Mesothelial cell of epicardium (in vitro differentiated cells): ENCODE measurements at places on chromosomes 7 and 10.

DNA sequence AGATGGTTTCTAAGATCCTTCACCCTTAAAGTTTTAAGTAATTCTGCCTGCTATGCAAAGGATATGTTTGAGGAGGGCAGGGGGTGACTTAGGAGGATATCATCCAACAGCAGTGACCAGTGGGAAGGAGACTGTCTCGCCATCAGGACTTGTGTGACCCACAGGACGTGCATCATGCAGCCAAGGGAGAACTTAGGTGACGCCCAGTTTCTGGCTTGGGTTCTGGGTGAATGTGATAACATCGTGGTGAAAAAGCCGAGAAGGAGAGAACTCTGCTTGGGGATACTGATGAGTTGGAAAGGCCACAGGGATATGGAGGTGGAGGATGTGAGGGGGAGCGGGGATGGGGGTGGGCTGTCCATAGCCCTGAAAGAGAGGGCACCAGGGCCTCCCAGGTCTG is 3.8 kb downstream of the WIPI2 start:
- no peak for DNase-seq

GRCh38 chr10:46198516-46198915 is 88.3 kb upstream of the ANTXRL start:
- no peak for DNase-seq

DNA sequence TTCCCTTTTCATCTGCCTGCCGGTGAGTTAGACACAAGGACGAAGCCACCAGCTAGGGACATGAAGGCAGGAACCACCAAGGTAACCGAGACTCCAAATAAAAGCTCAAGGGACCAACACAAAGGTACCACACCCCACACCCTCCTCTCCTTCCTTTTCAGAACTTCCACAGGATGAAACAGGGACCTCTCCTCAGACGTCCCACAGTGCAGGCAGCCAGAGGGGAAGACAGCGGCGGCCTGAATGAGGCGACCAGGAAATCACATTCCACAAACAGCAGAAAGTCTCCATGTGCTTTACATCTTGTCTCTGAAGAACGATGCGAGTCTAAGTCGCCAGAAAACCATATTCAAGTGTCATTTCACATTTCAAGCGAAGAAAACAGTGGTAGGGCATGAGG is 97.8 kb downstream of the DIP2C start:
- no peak for DNase-seq

- no peak for DNase-seq
Measured at GRCh38 chr7:47819607-47819920, 128.7 kb downstream of the PKD1L1 start.

DNA sequence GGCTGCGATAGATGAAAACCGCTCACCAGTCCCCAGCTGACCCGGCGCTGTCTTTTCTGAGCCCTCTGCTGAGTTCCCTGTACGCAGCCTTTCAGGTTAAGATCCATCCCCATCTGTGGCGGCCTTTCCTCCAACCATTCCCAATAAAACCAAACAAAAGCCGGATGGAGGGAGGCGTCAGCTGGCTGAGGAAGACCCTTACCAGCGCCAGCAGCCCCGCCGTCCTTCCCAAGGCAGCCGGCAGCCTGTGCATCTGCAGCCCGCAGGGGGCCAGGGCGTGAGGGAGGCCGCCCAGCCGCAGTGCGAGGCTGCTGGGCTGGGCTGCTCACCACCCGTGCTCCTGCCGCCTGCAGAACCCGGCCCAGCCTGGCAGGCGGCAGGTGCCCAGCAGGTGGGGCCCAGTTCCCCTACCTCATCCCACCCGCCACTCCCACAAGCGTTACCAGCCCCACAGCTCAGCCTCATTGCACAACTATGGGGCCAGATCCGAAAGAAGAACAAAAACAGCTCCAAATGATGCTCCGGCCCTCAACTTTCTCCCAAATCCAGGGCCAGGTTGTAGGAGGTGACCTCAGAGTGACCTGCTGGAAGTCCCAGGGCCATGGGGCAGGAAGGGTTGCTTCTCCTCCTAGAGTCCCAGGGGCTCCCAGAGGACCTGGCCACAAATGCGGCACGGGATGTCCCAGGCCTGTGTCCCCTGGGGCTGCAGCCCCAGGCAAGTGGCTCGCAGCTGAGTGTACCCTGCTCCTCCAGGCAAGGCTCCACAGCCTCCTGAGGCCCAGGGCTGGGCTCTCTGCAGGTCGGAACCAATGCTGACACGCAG is 23.8 kb downstream of the PAPOLB start:
- no peak for DNase-seq

DNA sequence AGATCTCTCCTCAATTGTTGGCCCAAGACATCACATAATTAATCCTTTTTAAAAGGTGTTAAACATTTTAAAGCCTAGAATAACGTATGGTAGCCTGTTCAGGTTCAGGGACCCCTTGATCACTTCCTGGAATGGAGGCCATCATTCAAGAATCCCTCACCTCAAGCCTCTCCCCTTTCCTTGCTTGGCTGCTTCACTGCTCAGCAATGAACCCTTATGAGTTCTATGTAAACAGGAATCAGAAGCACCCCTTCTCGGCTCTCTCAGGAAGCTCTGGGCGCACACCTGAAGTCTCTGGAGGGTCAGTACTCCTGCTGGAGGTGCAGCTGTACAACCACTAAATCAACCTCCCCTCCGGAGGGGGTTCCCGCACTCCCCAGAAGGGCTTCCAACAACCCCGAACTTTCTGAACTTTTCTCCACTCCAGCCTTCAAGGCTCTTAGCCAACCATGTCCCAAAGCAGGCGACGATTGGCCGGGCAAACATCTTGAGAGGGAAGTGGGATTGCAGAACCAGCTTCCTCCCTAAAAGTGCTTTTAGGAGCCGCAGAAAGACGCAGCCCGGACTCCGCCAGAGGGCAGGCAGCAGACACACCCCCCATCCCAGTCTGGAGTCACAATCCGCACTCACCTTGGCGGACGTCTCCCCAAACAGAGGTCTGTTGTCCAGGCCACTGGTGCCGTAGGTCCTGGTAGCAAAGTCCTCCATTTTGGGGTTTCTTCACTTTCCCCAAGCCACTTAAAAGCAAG is 562 bp downstream of the TMEM243 start:
- no peak for DNase-seq

- DNase-seq, result no peak
Measured at GRCh38 chr7:95045236-95045923, 138.0 kb downstream of the PPP1R9A start.

- no peak for DNase-seq
Measured at GRCh38 chr7:89681448-89681847, 472.8 kb upstream of the STEAP1 start.

- no peak for DNase-seq
Measured at GRCh38 chr10:89115876-89116627, 91.1 kb downstream of the CH25H start.

DNA sequence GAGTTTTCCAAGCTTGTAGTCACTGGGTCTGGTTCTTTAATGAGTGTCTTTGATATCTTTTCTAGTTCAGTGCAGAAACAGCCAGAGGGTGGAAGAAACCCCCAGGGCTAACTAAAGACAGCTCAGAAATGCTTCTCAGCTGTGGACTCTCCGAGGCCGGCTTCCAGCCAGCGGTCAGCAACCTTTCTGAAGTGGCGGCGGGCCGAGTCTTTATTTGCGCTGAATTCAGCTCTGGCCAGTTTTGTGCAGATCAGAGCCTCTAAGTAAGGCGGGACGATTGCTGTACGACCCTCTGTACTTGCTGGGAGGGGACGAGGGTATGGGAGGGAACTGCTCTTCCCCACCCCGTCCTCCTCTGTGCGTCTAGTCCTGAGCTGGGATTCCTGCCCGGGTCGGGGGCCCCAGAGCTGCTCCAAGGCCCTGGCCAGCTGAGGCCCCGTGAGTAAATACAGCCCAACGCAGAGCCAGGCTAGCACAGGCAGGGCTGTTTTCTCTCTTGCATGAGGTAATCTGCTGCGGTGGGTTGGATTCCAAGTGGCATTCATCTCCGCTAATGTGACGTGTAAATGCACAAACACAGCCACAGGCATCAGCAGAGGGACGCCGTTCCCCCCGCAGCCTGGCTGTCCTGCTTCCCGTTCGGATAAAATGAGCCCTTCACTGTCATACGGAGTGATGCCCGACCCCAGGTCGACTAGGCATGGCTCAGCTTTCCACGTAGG is 159.8 kb downstream of the PIP4K2A start:
- DNase-seq, result peak; percentile 35

DNA sequence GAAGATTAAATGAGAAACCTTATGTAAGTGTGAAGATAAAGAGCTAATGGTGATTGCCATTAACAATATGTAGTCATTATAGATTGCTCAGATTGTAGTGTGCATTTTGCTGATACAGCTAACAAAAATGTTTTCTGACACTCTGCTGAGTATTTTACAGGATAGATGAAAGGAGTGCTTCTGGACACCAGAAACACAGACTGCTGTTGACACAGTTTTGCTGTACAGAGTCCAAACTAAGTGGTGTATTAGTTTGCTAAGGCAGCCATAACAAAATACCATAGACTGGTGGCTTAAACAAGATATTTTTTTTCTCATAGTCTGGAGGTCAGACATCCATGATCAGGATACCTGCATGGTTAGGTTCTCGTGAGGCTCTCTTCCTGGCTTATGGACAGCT is 2.2 kb downstream of the SMC3 start:
- DNase-seq, result no peak

DNA sequence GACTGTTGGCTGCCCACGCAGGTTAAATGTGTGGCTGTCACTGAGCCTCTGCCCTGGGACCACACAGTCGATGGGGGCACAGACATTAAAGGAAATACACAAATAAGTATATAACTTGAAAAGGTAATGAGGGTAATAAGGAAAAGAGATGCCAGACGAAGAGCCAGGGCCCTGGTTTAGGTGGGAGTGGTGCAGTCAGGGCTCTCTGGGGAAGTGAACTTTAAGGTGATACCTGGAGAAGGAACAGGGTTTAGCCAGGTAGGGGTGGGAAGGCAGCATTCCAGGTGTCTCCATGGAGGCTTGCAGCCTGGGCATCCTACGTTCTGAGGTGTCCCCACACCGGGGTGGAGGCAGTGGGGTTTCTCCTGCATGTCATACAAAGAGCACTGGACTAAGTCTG is 50.4 kb downstream of the UNC5B start:
- no peak for DNase-seq

- no peak for DNase-seq
Measured at GRCh38 chr10:73039635-73040034, 57.0 kb downstream of the P4HA1 start.

DNA sequence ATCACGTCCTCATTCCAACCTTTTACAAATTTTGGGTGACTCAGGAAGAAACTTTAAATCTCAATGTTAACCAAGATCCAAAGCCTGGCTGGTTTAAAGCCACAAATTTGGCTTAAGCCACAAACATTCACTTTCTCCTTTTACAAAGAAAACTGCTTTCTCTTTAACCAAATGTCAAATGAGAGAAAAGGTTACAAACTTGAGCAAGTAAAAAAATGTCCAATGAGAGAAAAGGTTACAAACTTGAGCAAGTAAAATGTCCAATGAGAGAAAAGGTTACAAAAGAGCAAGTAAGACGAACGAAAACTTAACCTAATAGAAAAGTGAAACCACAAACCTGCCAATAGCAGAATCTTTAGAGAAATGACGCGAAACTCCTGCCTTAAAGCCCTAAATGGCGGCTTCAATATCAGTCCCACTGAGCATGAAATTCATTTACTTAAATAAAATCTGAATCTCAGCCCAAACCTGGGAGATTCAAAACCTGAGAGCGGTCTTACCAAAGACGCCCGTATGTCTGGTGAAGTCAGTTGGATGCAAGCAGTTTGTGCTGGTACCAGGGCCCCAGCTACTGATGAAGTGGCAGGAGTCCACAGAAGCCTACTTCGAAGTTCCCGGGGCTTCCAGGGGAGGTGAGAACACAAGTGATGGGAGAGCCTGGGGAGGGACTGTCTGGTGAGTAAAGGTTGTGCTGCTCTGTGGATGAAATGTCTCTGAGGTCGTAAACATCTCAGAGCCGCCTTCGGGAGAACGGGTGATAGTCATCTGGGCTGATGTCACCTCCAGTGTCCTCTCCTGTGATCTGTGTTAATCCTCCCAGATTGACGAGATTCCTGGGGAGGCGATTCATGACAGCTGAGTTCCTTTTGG is 74.6 kb downstream of the PAXIP1 start:
- no peak for DNase-seq

- DNase-seq, result no peak
Measured at GRCh38 chr7:73626814-73627213, 2.5 kb upstream of the MLXIPL start.

DNA sequence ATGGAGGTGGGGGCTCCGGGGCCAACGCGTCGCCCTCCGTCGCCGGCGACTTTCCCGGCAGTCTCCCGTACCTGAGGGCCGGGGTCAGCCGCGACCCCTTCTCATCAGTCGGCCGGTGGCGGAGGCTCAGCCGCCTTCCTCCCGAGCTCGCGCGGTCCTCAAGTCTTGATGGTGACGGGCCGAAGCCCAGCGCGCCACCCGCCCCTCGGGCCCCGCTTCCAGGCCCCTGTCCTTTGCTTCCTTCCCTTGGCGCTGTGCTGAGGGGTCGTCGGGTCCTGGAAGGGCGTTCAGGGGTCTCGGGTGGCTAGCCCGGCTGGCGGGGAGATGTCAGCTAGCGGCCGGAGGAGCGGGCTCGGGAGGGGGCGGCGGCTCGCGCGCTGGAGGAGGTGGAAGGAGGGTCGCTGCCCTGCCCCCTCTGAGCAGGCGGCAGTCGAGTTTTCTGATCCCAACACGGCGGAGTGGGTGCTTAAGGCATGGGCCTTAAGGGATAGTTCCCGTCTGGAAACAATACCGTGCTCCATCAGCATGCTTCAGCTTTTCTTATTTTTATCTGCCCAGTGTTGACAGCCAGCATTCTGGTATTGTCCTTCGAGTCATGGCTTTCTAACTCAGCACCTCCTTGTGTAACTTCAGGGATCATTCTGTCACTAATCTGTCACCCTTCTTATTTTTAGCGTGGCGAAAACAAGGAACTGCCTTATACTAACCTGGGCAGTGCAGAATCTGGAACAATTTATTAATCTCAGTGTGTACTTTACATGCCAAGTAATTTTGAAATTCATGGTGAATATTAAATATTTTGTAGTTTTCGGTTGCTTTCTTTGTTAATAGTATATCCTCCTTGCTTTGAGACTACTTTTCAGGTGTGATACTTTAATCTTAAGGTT is 748 bp downstream of the PHTF2 start:
- DNase-seq, result peak; percentile 71
